ENCODE measurements at places on chromosomes 4 and X.

DNA sequence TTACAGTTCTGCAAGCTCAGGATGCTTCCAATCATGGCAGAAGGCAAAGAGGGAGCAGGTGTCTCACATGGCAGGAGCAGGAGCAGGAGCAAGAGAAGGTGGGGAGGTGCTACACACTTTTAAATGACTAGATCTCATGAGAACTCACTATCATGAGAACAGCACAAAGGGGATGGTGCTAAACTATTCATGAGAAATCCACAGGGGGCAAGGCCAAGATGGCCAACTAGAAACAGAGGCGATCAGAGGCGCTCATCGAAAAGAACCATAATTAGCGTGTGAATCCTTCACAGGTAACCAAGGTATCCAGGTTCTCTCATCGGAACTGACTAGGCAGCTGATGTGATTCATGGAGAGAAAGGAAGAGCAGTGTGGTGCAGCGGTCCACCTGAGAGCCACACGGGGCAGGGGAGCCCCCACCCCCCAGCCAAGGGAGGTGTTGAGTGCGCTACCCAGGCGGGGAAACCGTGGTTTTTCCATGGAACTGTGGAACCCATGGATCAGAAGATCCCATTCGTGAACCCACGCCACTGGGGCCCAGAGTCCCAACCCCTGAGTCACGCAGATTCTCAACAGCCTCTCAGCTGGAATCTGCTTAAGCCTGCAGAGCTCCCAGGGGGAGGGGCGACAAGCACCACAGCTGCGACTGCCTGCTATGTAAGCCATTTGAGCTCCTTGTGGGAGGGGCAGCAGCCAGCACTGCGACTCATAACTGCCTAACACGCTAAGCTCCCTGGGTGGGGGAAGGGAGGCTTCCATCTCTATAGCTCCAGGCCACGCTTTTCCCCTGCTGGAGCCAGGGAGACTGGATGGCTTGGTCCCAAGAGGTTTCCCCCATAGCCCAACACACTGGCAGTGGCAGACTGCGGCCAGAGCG is 46.7 kb downstream of the FGF16 start:
- no peak for DNase-seq
- H3K4me1 ChIP-seq, result no peaks in the 10 kb centered on the region
- no peak overlapping the region for H3K27ac ChIP-seq
- H3K4me3 ChIP-seq, result no peak overlapping the region

GRCh38 chr4:23728393-23728792 is 161.5 kb downstream of the PPARGC1A start:
- DNase-seq, result no peak
- no peaks in the 10 kb centered on the region for H3K4me1 ChIP-seq
- no peaks in the 10 kb centered on the region for H3K36me3 ChIP-seq

GRCh38 chr4:22877486-22878052 is 184.8 kb downstream of the GBA3 start:
- H3K27me3 ChIP-seq, result no peaks in the 10 kb centered on the region
- no peak for DNase-seq
- no peak overlapping the region for H3K4me3 ChIP-seq
- no peaks in the 10 kb centered on the region for H3K36me3 ChIP-seq
- H3K27ac ChIP-seq, result no peak overlapping the region
- H3K4me1 ChIP-seq, result no peaks in the 10 kb centered on the region

GRCh38 chr4:27176881-27177280 is 316.2 kb downstream of the STIM2 start:
- no peak for DNase-seq
- no peak overlapping the region for H3K4me3 ChIP-seq
- no peaks in the 10 kb centered on the region for H3K36me3 ChIP-seq
- no peaks in the 10 kb centered on the region for H3K27me3 ChIP-seq
- H3K27ac ChIP-seq, result no peak overlapping the region

- DNase-seq, result no peak
- no peaks in the 10 kb centered on the region for H3K4me1 ChIP-seq
- no peak overlapping the region for H3K4me3 ChIP-seq
Measured at GRCh38 chr4:154029171-154029570, 240.3 kb upstream of the SFRP2 start.

DNA sequence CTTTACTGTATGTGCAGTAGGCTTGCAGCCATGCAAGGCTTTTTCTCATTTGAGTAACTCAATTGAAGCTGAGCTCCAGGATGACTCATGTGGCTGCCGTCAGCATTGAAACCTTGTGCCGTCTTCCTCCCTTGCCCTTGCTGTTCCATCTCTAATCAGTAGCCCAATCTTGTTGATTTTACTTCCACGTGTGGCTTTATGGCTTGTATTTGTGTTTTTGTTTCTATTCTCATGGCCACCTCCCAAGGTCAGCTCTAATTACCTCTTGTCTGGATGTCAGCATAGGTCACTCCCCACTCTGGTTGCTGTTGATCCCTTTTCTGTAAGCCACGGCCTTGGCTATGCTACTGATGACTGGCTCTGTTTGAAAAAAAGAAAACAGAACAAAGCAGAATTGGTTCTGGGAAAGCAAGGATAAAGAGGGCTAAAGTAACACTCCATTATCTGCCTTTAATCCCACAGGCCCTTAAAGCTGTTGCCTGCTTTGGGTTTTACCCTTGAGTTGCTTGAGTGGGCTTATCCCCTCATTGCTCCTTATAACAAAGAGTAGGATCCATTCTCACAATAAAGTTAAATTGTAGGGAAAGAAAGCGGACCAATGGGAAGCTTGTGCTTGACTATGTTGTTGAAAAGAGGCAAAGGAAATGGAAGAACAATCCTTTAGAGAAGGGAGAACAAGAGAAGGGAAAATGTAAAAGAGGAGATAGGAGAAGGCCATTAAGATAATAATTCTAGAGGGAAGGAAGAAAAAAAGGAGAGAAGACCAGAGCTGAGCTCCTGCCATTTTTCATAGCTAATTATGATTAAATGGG is 173.9 kb upstream of the PGRMC2 start:
- no peak for DNase-seq
- no peak overlapping the region for H3K27ac ChIP-seq
- H3K27me3 ChIP-seq, result no peaks in the 10 kb centered on the region
- no peaks in the 10 kb centered on the region for H3K4me1 ChIP-seq
- H3K36me3 ChIP-seq, result no peaks in the 10 kb centered on the region

DNA sequence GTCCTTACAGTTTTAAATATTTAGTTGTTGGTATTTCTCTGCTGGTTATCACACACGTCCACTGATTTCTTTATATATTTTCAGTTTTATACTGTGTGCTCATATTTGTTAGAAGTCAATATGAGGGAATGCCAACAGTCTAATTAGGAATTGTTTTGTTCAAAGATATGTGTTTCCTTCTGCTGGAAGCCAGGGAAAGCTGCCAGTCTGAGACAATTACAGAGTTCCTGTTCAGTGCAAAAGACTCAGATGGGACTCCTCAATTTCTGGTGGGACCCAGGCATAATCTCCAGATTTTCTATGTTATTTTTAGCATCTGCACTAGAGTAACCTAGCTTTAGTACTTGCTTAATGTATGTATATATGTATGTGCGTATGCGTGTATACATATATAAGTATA is 486.0 kb downstream of the GRID2 start:
- H3K4me3 ChIP-seq, result no peak overlapping the region
- no peak for DNase-seq
- no peaks in the 10 kb centered on the region for H3K4me1 ChIP-seq
- H3K36me3 ChIP-seq, result no peaks in the 10 kb centered on the region

DNA sequence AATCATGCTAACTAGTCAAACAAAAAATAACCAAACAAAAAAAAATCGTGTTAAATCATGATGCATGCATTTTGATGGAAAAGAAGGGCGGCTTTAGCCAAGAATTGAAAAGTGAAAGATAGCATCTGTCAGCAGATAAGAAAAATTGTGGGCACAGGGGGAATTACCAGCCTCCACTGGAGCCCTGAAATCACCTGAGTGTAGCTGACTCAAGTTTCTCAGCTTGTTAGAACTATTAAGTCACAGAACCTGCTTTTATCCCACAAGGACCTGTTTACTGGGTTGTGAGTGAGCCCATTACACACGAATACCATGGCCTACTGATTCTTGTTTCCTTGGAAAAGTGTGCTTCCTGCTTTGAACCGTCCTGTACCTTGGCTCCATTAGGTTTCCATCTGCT is 85.2 kb downstream of the COX18 start:
- no peaks in the 10 kb centered on the region for H3K36me3 ChIP-seq
- no peaks in the 10 kb centered on the region for H3K4me1 ChIP-seq
- no peaks in the 10 kb centered on the region for H3K27me3 ChIP-seq

DNA sequence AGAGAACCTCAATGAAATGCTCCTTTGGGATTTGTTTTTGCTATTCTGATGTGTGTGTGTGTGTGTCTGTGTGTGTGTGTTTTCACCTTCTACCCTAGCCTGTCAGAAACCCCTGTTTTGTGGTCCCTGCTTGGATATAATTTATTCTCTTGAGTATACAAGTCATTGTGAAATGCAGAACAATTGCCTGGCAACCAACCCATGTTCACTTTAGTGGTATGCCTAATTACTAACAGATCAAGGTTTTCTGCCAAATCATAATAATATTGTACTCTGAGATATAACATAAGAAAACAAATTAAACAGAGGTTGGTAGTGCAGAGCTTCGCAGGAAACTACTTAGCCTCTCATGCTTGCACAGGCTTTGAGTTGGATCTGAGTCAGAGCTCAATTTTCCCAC is 7.0 kb upstream of the TET2 start:
- H3K27ac ChIP-seq, result no peak overlapping the region
- no peak for DNase-seq
- no peaks in the 10 kb centered on the region for H3K27me3 ChIP-seq
- H3K4me1 ChIP-seq, result no peaks in the 10 kb centered on the region
- no peaks in the 10 kb centered on the region for H3K36me3 ChIP-seq

DNA sequence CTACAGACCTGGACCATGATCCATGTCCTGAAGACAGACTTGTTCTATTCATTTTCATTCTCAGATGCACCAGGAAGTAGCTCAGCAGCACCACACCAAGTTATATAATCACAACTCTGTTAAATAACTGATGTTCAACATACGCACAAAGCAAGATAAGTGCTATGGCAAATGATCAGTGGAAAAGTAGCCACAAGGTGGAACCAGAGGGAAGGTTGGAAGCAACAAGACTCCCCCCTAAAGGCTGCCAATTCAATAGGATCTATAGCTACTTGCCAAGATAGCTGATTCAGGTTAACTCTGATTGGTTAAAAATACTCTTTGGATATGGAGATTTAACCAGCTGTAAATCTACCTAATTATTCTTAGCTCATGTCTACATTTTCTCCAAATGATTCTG is 23.7 kb upstream of the FAM47B start:
- H3K4me3 ChIP-seq, result no peak overlapping the region
- H3K27ac ChIP-seq, result no peak overlapping the region
- H3K27me3 ChIP-seq, result no peaks in the 10 kb centered on the region
- no peaks in the 10 kb centered on the region for H3K4me1 ChIP-seq
- no peaks in the 10 kb centered on the region for H3K36me3 ChIP-seq

GRCh38 chr4:32735856-32736590 is 2015.9 kb downstream of the PCDH7 start:
- no peak overlapping the region for H3K4me3 ChIP-seq
- H3K36me3 ChIP-seq, result no peaks in the 10 kb centered on the region
- no peak overlapping the region for H3K27ac ChIP-seq

- H3K27me3 ChIP-seq, result no peaks in the 10 kb centered on the region
- no peak overlapping the region for H3K4me3 ChIP-seq
- H3K36me3 ChIP-seq, result no peaks in the 10 kb centered on the region
- peaks cover 2% of the 10 kb centered on the region for H3K4me1 ChIP-seq
- no peak for DNase-seq
- no peak overlapping the region for H3K27ac ChIP-seq
Measured at GRCh38 chr4:100588076-100588475, 70.3 kb upstream of the EMCN start.

DNA sequence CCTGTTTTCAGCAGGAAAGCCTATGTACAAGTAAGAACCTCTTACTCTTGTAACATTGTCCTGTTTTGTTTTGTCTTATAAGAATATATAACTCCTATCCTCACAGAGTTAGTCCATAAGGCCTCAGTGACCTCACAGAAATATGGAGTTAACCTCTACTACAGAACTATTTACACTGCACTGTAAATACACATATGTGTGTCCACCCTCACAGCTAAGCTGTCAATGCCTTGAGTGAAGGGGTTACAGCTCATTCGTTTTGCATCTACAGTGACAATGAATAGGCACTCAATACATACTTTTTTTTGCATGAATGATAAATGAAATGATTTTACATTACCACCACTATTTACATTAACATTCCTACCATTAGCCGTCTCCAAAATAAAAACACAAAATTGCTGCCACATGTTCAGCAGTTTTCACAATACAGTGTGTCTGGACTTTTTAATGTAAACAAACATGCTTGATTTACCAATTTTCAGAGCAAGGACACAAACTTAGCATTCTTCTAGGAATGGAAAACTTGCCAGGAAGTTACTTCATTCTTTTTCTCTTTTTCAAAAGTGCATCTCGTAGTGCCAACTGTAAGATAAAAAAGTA is 9.5 kb upstream of the NAAA start:
- H3K27ac ChIP-seq, result peak overlapping the region; percentile 89
- no peak for DNase-seq
- no peak overlapping the region for H3K4me3 ChIP-seq

- no peak overlapping the region for H3K27ac ChIP-seq
- DNase-seq, result no peak
- no peaks in the 10 kb centered on the region for H3K4me1 ChIP-seq
- H3K36me3 ChIP-seq, result no peaks in the 10 kb centered on the region
- H3K4me3 ChIP-seq, result no peak overlapping the region
- H3K27me3 ChIP-seq, result no peaks in the 10 kb centered on the region
Measured at GRCh38 chrX:22105231-22105630, 73.1 kb downstream of the PHEX start.

DNA sequence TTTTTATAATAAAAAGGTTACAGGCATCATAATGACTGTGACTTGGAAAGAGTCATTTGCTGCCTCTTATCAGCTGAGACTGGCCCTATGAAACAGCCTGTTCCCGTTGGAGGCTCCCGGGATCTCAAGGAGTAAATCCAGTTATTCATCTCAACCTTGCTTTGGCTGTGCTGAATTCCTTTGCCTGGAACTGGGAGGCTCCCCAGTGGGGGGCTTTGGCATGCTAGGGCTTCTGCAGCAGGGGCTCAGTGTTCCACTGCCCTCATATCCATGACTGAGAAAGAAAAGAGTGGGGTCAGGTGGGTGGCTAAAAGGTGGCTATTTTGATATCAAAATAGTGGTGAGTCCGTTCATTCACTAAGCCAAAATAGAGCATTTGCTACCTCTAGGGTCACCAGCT is 71.2 kb downstream of the TRPC5 start:
- H3K27ac ChIP-seq, result no peak overlapping the region
- no peaks in the 10 kb centered on the region for H3K36me3 ChIP-seq

- no peaks in the 10 kb centered on the region for H3K27me3 ChIP-seq
- H3K36me3 ChIP-seq, result no peaks in the 10 kb centered on the region
- peak overlapping the region; percentile 97 for H3K4me3 ChIP-seq
- H3K4me1 ChIP-seq, result peaks cover 16% of the 10 kb centered on the region
Measured at GRCh38 chr4:8441499-8442091, 1.0 kb downstream of the TRMT44 start.

DNA sequence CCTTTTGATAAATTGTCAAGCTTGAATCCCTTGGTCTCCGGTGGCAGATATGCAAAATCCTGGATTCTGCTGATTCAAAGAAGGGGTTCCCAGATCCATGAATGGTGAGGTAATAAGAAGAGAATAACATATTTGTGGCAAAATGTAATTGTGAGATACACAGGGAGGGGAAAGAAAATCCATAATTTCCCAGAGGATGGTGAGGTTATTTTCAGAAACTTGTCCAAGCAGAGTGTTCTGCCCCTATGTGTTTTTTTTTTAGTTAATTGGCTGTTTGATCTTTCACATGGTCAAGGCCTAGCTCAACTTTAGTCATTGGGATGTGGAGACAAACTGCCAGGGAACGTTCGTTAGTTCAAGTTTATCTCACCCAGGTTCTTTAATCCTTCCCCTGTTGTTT is 408.8 kb downstream of the MAPK10 start:
- no peak overlapping the region for H3K4me3 ChIP-seq
- no peaks in the 10 kb centered on the region for H3K27me3 ChIP-seq
- no peaks in the 10 kb centered on the region for H3K36me3 ChIP-seq
- H3K4me1 ChIP-seq, result no peaks in the 10 kb centered on the region

All from prostate gland (tissue), 2 donors.